Suppressor macrophage treated with lipopolysaccharide for 1 hour (primary cell): ENCODE measurements at places on chromosomes 2 and 18.

DNA sequence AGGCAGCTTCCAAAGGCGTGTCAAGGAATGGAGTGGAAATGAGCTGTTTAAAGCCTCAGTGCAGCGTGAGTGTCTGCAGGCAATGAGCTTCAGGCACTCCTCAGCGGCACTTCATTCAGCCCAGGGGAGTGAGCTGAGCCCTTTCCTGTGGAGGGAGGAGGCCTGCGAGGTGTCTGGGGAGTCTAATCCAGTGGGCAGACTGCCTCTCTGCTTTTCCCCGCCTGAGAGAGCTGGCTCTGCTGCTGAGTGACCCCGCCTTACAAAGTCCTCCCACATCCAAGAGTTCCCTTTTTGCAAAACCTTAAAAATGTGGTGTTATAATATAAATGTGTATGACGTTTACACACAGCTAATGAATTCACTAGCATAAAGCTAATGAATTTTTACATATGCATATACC is 7.0 kb upstream of the LDLRAD4 start:
- DNase-seq, result peak; percentile 67

DNA sequence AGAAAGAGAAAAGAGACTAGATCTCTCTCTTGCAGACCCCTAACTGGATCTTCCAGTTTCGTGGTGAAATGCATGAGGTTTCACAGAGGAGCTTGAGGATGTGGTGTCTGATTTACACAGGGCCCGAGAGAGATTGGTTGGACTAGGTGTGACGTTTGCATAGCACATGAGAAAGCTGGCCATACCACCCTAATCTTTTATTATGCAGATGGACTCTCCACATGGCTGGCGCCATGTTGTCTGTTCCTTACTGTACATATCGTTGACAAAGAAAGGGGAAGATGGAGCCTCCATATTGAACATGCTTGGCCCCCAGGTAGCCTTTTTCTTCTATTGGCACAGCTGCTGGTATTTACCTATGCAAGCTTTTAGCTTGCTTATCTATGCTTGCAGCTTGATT is 27.5 kb upstream of the PGAP1 start:
- DNase-seq, result no peak

- no peak for DNase-seq
Measured at GRCh38 chr2:17790536-17790935, 25.7 kb upstream of the MSGN1 start.

GRCh38 chr18:76453057-76453561 is 41.9 kb downstream of the ZNF516 start:
- DNase-seq, result no peak

DNA sequence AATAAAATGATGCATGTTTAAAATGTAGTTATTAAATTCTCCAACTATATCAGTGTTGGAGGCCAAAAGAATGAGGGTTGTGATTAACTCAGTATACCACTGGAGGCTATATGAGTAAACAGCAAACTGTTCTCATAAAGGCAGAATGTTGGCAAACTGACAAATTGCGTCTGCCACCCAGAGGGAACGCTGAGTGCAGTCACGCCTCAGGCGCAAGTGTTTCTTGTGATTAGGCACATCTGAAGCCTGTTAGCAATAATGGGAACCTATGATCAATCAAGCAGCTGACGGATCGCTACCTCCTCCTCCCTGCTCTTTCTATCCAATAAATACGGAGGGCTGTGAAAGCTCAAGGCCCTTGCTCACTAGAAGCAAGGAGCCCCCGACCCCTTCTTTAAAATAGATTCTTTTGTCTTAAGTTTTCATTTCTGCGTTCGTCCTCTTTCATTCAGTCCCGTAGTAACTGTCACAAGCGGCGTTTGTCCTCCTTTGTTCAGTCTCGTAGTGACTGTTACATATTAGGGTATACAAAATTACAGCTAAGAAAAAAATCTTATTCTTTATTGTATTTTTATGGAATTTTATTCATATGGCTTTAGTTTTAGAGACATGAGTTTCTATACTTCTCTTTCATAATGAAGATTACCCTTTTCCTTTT is 16.3 kb upstream of the RMND5A start:
- no peak for DNase-seq

DNA sequence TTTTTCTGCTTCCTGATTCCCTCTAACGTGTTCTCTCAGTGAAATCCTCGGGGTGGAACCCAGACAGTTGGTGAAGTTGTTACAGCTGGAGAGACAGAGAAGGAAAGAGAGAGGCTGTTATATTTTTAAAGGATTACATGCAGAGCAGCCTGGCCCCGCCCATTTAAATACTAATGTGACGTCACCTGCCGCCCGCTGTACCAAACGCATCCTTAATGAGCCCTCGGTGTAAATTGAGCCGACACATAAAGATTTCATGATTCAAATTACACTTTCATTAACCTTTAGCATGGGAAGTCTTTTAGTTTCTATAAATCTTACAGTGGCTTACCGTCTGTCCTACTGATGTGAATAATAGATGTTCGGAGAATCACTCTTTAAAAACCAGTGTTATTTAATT is 164.0 kb upstream of the SIX3 start:
- DNase-seq, result peak; percentile 33

GRCh38 chr2:71263386-71263785 is 36.5 kb upstream of the PAIP2B start:
- DNase-seq, result no peak

DNA sequence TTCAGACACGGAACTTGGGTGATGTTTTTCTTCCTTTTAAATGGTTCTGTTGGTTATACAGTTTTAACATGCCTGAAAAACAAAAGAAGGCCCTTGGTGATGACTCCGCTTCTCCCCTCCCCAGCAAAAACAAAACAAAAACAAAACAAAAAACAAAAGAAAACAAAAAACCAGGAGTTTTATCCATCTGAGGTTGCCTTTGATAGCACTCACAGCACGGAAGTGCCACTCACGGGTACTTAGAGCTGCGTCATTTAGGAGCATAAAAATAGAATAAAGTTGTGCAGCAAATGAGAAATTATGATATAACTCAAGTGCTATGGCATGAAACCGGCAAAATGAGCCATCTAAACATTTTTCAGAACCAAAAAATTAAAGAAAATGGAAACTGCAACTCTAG is 57.7 kb downstream of the ZEB2 start:
- DNase-seq, result no peak

DNA sequence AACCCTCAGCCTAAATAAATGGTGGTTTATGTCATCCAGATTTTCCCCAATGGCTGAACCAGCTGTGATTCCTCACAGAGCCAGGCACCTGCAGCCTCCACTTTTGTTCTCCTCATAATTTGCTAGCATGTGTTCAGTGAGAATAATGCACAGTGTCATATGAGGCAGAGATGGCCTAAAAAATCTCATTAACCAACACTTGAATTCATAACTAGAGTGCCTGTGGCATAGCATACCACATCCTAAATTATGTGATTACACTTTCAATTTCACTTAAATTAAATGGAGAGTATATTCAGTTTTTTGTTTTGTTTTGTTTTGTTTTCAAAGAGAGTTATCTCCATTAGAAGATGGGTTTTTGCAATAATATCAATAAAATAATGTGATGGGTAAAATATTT is 488.0 kb downstream of the CBLN2 start:
- DNase-seq, result no peak

DNA sequence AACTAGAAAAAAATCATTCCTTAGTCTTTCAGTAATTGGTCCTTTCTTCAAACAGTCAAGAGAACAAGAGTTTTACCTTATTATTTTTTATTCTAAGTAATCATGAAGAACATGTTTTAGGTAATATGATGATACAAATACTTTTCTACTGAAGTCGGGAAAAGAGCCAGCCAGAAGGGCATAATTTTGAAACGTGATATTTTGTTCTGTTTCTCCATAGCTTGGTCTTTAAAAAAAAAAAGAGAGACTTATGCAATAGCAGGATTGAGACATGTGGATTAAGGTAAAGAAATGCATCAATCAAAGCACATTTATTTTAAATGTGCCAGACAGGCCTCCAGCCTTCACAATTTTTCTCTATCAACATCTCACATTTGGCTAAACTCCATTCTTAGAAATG is 1016.8 kb downstream of the CNTNAP5 start:
- no peak for DNase-seq

- peak; percentile 82 for DNase-seq
Measured at GRCh38 chr18:5515011-5515784, 28.6 kb downstream of the EPB41L3 start.

DNA sequence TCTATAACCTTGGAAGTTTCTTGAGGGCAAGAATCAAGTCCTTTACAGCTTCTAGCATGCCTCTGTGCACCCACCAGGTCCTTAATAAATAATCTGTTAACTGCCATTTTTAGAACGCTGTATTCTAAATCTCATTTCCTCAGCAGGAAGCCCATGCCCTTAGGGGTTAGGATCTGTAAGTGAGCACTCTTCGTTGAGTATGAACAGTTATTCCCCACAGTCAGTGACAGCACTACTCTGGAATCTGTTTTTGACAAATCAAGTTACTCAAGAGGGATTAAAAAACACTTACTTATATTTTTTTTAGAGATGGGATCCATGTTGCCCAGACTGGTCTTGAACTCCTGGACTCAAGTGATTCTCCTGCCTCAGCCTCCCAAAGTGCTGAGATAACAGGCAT is 14.6 kb downstream of the PAIP2B start:
- DNase-seq, result no peak

DNA sequence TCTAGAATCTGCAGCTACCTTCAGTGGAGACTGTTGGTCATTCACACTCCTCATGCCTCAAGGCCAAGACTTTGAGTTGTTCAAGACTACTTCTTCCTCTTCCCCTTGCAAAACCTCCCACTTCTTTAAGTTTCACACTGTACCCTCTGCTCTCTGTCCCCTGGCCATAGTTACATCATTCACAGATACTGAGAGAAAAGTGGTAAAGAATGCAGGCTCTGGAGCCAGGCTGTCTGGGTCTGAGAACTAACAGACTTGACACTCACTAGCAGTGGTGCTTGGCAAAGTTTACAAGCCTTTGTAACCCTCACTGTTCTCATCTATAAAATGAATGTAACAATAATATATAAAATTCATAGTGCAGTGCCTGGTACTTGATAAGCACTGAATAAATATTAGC is 61.8 kb downstream of the CDH20 start:
- no peak for DNase-seq

GRCh38 chr18:56172527-56172926 is 465.9 kb downstream of the TXNL1 start:
- DNase-seq, result no peak

DNA sequence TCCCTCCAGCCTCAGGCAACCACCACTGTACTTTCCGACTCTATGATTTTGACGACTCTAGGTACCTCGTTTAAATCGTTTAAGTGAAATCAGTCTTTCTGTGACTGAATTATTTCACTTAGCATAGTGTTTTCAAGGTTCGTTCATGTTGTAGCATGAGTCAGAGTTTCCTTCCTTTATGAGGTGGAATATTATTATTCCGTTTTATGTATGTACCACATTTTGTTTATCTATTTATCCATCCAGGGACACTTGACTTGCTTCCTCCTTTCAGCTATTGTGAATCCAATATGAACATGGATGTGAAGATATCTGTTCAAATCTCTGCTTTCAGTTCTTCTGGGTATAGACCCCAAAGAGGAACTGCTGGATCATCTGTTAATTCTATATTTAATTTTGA is 19.1 kb downstream of the IL1R2 start:
- DNase-seq, result peak; percentile 61

DNA sequence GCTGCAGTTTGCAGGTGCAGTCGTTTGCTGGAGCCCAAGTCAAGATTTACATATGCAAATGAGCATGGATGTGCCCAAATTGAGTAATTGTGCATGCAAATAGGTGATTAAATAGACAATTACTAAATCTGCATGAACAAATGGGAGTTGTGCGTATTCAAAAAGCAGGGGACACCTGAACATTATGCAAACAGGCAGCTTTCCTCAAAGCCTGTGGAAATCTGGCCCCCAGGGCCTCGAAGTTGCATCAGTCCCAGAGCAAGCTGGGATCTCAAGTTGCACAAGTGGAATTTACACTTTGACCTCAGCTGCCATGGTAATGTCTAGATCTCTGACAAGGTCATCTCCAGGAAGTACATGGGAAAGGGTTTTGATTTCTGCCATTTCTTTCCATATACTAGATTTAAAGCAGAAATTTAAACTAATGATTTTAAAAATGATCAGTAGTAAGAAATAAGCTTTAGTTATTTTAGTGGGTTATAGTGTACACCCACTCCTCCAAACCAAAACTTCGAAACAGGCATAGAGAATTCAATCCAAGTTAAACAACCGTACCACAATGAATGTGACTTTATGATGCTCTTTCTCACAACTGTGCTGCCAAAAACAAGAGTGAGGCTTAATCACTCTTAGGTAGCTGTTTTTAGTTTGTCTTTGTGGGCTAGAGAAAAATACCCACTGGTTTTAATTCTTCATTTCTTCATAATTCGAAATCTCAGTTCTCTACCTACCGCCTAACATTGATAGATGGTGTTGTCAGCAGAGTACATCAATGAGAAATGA is 110.7 kb downstream of the RND3 start:
- no peak for DNase-seq

- DNase-seq, result peak; percentile 75
Measured at GRCh38 chr2:219104107-219105035, 43.6 kb upstream of the IHH start.

DNA sequence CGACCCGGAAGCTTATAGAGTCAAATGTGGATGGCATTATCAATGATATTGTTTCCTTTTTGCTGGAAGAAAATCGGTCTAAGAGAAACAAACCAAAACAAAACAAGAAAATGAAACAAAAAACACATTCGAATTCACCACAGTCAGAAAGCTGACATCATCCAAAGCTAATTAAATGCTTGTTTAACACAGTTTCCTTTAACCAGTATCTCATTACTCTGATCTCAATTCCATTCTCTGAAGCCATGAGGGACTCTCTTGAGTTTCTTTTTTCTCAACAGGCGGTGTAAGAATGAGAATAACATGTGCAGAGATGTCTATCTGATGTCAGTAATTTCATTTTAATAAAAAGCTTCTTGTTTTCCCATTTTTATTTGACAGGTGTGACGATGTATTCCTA is 1448.3 kb upstream of the DDX18 start:
- no peak for DNase-seq

DNA sequence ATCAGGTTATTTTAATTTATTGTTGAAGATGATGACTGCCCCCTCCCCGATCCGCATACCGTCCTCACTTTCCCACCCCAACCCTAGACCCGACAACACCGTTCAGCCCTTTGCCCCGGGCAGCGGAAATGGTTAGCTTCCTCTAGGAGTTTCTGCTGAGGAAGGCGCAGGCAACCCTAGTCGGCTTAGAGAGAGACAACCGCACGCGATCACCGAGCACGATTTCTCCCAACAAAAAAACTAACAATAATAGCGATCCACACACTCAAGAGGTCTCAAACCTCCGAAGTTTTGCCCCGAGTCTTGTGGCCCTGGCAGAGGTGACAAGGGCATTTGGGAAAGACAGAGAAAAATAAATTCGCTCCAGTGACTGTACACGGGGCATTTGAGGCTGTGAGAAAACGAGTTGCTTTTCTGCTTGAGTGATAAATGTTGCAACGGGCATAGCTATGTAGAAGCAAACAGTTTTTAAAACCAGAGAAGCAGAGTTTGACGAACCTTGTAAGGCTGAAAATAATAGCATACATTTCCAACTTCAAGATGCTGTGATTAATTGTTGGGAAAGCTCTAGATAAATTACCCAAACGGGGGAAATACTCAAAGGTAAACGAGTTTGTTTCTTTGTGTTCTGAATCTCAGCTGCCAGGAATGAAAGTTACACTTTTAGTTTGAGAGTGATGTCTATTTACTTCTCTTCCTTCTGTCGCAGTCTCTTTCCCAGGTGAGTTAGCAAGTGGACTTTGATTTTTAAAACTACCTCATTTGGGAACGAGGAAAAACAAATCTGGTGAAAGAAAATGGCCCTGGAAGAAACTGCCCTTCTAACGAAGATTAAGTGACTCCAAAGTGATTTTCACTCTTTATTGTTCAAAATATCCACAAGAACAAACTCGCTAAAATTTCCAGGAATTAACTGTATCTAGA is 11.0 kb upstream of the SIX3 start:
- no peak for DNase-seq

GRCh38 chr2:165811592-165812370 is 17.7 kb upstream of the GALNT3 start:
- DNase-seq, result no peak
